Neuronal stem cell (in vitro differentiated cells): ENCODE measurements at places on chromosomes 16 and 17.

- DNase-seq: no peak
These were observed 43.1 kb upstream of the NKD1 start for GRCh38 chr16:50505115-50505514.

DNA sequence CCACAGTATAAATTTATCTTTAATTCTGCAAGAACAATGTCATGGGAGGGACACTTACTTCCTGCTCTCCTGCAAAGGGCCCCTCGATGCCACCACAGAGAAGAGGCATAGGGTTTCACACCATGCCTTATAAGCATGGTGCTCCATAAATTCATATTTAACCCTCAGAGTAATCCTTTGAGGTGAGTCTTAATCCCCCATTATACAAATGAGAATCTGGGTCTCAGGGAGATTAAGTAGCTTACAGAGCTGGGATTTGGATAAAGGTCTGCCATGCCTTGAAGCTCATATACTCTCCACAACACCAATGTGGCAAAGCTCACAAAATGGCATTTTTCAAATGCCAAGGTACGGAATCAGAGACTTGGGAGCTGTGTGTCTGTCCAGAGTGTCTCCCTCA lies 268.5 kb upstream of the CCL2 start:
- no peak for DNase-seq

- DNase-seq: peak; percentile 11
These were observed 72.5 kb downstream of the RBFOX1 start for GRCh38 chr16:7405166-7405565.

DNA sequence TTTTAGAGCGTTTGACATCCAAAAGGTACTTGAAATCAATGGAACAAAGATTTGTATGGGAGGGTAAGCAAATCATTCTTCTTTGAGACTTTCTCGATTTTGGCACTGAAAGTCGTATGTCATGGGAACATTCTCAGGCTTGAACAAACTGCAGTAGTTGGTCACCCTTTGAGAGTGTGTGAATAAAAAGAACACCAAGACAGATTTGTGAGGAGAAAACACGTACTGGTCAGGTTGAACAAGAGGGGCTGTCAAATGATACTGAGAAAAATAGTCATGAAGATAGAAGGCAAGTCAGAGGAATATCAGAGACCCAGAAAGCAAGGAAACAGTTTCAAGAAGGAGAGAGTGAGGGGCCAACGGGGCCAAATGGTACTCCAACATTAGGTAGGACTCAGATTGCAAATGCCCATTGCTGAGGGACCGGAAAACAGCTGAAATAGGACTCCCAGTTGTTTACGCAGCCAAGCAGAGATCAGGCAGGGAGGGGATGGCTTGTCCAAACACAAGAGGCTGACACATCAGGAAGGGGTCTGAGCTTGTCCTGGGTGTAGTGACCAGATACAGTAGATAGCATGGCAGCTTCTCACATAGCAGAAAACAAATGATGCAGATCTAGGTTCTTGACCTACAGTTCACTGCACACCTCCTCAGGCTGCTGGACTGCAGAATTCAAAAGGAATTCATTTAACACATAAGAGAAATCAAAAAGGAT lies 74.5 kb upstream of the MYOCD start:
- DNase-seq: no peak

DNA sequence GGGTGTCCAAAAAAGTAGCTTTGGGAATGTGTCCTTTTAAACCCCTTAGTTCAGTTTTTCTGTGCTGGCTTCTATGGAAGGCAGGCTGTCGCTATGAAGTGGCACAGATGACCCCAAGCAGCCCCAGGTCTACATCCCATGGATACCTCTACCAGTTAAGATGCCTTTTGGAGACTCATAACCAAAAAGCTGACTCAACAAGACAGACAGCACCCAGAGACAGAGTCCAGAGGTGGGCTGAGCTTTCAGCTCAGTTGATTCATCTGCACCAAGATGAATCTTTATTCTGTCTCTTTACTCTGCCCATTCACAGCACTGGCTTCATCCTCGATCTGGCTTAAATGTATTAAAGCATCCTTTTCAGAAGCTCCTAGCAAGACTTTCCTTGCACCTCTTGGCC lies 29.8 kb upstream of the RBBP6 start:
- DNase-seq: no peak

DNA sequence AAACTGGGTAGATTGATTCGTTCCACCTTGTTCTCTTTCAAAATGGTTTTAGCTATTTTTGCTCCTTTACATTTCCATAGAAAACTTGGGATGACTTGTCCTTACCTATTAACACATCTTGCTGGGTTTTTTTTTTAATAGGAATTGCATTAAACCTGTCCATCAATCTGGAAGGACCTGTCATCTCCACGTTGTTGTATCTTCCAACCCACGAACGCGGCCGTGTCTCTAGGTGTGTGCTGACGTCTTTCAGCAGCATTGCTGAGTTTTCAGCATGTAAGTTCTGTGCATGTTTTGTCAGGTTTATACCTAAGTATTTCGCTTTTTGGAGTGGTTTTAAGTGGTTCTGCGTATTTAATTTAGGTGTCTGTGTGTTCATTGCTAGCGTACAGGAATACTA lies 60.4 kb upstream of the GNG13 start:
- no peak for DNase-seq

GRCh38 chr16:83772806-83773205 lies 35.0 kb upstream of the HSBP1 start:
- DNase-seq: no peak

GRCh38 chr16:30941600-30942425 lies 7.1 kb upstream of the ORAI3 start:
- DNase-seq: peak; percentile 56

- no peak for DNase-seq
These were observed 29.9 kb downstream of the PIK3R6 start for GRCh38 chr17:8837563-8838075.

- DNase-seq: no peak
These were observed 13.8 kb downstream of the MLYCD start for GRCh38 chr16:83912519-83913244.

GRCh38 chr16:14129502-14129901 lies 58.4 kb downstream of the MRTFB start:
- DNase-seq: no peak

DNA sequence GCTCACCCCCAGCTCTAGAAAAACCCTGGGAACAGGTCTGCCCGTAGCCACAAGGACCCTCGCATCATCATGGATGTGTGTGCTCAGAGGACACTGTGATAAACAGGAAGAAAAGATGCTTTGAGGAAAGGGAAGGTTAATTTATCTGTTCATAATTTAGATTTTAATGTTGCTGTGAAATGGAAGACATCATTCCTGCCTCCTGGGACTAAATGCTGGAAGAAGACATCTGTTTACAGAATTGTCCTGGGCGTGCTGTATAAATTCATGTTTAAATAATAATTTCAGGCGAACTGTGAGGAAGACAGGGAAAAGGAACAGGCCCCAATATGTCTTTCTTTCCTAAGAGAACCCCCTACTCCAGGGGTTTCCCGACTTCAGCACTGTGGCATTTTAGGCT lies 112.6 kb downstream of the SHISA6 start:
- no peak for DNase-seq

DNA sequence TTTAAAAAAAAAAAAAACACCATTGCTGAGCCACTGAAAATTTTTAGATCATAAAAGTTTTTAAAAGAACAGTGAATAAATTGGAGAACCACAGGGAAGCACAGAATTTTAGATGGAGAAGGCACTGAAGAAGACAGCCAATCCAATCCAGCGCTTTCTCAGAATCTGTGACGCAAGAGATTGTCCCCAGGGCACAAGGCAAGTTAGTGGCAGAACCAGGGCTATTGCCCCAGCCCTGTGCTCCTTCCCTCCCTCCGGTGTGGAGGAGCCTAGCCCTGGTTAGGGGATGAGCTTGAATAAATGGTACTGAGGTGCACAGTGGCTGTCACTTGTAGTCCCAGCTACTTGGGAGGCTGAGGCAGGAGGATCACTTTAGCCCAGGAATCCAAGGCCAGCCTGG lies 108.3 kb downstream of the ZNF423 start:
- DNase-seq: no peak

DNA sequence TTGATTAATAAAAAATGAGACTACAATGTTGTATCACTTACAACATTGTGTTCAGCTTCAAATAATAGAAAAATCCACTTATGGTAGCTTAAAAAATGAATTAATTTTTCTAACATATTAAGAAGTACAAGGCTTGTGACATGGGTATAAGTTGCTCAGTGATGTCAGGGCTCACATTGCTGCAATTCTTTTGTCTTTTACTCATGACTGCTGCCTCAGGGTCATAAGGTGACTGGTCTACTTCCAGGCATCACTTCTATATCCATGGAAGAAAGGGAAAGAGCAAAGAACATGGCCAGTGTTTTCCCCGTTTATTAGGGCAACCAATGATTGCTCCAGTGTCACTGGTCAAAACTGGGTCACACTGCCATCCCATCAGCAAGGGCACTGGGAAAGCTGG lies 295.3 kb downstream of the MAP2K4 start:
- no peak for DNase-seq

- DNase-seq: peak; percentile 64
These were observed 138.5 kb upstream of the CORO6 start for GRCh38 chr17:29761040-29761761.

- DNase-seq: no peak
These were observed 121.5 kb downstream of the CCDC182 start for GRCh38 chr17:57623620-57624019.

DNA sequence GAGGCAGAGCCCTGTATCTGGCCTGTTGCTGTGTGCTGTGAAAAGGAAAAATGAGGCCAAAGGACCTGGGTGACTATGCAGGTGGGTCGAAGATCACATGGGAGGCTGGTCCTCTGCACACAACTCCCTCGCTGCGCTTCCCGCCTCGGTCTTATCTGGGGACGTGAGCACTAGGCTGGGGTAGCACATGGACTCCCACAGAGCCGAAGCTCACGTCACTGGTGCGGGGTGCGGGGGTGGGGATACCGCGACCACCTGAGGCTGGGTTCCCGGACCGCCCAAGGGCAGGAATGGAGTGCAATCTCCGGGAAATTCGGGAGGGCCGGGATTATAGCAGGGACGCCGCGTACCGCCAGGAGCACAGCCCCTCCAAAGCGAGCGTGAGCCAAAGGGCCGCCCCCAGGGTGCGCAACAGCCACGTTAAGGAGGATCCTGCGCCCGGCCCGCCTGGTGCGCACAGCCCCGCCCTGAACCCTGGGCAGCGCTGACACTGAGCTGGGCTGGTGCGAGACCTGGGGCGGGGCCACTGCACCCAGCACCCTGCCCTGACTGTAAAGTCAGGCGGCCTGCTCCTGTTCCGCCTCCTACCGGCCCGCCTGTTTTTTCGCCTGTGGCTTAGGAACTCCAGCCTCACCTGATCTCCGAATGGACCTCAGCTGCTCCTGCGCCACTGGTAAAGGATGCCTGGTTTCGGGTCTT lies 4.8 kb downstream of the MT1A start:
- no peak for DNase-seq

GRCh38 chr17:16477255-16477654 lies 14.7 kb downstream of the LRRC75A start:
- no peak for DNase-seq

GRCh38 chr17:29583324-29584248 lies 5.9 kb downstream of the GIT1 start:
- DNase-seq: no peak

- DNase-seq: no peak
These were observed 144.8 kb downstream of the CDH8 start for GRCh38 chr16:61891460-61891859.

DNA sequence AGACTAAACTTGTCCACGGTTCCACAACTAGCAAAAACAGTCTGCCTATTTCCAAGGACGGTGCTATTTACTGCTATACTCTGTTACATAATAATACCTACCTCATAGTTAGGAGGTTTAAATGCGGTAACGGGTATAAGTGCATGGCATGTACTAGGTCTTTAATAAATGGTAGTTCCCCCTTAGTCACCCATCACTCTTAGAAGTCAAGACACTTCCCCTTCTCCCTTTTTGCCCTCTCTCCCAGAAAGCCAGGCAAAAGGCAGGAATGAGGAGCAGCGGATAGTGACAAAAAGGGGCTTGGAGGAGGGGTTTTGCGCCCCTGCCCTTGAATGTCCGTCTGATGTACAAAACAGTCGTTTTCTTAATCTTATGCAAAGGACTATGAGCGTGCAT lies 1.1 kb upstream of the LSM12 start:
- no peak for DNase-seq

- no peak for DNase-seq
These were observed 17.1 kb downstream of the TMIGD1 start for GRCh38 chr17:30316736-30317135.

GRCh38 chr16:11165349-11165748 lies 90.7 kb downstream of the SOCS1 start:
- DNase-seq: no peak

GRCh38 chr17:49748223-49748622 lies 15.7 kb downstream of the FAM117A start:
- DNase-seq: no peak

DNA sequence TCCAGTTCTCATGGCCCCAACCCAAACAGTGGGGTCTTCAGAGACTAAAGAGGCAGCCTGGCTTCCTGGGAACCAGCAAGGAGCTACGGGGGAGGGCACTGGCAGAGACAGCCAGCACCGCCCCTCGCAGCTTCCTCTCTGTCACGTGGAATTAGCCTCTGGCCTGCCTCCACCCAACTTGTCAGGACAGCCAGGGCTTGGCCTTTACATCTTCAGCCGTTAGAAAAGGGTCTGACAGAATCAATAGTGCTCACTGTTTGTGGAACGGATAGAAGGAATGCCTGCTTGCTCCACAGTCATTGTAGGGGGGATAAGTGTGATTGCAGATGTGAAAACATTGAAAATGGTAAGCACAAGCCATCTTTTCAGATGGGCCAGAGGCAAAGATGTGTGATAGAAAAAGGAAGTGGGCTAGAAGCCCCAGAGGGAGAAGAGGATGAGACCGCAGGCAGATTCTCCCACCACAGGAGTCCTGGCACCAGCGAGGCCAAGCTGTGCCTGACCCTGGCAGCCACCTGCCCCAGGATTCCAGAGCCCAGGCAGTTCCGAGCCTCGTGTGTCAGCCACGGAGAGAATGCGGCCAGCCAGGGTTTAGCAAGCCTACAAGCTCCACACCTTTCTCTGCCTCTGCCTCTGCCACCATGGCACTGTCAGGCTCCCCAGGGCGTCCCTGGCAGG lies 18.6 kb downstream of the GRIN2C start:
- DNase-seq: no peak

GRCh38 chr17:8681170-8681949 lies 50.8 kb upstream of the MYH10 start:
- no peak for DNase-seq

- no peak for DNase-seq
These were observed 1035.5 kb upstream of the EEF2KMT start for GRCh38 chr16:6133009-6133557.

DNA sequence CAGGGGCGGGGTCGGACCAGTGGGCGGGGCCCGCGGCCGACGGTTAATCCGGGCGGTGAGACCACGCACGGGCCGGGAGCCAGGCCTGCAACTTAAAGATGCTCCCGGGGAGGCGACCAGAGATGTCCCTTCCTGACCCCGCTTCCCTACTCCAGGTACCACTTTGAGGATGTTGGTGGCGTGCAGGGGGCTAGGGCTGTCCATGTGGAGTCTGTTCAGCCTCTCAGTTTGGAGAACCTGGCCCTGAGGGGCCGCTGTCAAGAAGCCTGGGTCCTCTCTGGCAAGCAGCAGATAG lies 580 bp downstream of the RANGRF start:
- DNase-seq: no peak
